Left renal cortex interstitium (tissue), 4 donors: ENCODE measurements at places on chromosomes 16 and 17.

DNA sequence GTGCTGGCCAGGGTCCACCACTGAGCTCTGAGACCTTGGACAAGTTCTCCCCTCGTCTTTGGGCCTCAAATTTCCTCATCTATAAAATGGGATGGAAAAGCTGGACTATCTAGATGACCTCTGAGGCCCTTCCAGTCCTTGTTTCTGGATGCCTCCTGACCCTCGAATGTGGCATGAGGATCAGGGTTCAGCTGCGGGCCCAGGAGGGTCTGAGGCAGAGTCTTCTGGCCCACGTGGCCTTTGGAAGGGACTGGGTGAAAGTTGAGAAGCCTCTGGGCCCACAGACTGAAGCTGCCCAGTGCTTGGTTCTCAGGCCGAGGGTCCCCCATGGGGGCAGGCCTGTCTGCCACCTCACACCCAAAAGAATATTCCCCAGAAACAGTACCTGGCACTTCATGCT, 16.9 kb upstream of the MRPS23 start:
- no peak for DNase-seq

- DNase-seq = no peak
These were observed 8.5 kb upstream of the HOXB9 start for GRCh38 chr17:48634493-48635208.

DNA sequence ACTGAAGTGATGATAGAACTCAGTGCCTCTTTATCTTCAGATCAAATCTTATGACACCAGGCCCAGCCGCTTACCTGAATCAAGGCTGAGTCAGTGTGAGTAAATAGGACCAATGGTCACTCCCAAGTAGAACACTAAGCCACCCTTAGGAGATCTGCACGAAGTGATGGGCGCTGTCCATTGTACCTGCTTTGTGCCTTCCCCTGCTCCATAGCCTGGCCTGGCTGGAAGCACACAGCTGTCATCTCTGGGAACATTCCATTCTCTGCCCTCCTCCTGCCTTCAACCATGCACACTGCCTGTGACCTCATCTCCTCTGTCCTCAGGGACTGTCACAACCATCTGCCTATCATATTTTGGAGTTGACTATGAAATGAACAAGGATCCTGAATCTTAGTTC, 279.5 kb upstream of the ASIC2 start:
- DNase-seq = no peak

DNA sequence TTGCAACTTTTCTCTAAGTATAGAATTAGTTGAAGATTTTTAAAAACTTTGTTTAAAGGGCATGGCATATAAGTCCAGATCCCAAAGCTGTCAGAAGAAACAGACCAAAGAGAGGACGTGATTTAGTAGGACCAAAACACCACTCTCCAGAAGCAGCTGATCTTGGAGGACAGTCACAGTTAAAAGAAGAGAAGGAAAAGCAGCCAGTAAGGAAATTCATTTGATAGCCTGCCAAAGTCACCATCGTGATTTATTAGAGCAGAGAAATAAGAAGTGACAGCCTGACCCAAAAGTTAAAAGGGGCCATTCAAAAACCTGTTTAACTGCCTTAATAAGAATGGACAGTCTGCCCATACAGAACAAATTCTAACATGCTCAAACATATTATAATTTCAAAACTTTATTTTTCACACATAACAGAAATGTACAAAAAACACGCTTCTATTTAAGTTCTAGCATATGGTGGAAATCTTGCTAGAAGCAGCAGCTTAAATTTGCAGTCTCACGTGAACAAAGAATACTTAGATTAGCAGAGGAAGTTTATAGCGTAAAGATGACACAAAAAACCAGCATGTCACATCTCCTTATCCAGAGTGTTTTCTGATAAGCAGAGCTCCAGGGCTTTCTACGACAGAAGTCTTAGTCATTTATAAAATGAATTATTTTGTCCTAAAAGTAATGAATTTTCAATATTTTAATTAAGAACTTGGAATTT, 37.2 kb downstream of the TXNDC11 start:
- no peak for DNase-seq

DNA sequence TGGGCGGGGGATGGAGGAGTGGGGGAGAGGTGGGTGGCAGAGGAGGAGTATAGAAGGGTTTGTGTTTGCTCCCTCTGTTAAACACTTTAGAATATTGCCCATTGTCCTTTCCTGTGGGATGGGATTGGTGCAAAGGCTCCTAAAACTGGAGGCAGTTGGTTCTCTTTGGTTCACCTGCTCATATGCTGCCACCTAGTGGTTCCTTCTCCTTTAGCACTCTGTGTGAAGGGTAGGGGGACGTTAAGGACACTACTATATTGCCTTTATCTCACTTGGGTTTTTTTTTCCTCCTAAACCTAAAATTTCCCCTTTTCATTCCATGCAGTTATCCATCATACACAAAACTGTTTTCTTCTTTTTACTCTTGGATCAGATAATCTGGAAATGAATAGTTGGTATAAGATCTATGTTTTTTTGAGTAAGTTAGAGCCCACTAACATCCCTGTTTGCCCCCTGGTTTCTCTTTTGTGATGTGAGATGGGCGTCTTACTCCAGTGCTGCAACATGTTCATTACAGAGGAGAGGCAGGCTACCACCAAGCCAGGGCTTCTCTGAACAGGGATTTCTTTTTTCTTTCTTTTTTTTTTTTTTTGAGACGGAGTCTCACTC, 23.8 kb downstream of the SNX11 start:
- peak; percentile 76 for DNase-seq
